ENCODE measurements at places on chromosomes 1 and 21. TPM values are rescaled to one million over a fixed set of nuclear protein-coding genes. Genes with fewer than 3 reads are reported as not detected.

DNA sequence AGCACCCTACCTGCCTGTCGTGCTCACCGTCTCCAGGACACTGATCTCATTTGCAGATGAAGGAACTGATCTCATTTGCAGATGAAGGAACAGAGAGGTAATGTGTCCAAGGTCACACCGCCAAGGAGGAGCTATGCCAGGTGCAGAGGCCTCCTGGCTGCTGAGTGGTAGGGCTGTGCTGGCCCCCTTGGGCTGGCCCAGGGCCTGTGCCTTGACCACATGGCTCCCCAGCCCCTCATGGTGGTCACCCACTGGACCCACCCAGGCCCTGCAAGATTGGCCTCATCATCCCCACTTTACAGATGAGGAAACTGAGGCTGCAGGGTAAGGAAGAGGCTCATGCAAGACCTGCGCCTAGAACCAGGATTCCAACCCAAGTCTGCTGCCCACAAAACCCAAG, 628.3 kb downstream of the MATN1 start:
- DNase-seq: no peak

DNA sequence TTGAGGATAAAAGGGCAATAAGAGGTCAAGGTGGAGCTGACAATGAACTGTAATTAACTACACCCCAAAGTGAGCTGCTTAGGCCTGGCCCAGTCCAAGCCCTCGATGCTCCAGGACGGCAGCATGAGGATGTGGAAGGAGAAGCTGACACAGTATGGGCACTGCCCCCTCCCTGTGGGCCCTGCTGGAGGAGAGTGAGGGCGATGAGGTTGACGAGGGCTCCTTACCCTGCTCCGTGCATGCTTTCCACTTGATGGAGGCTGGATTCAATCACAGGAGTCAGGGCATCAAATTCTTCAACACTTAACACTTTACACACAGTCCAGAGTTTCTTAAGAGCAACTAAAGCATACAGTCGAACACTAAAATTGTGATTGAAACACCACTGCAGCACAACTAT, 32.4 kb downstream of the COA6 start:
- no peak for DNase-seq

- DNase-seq: no peak
These were observed 137.4 kb upstream of the VAMP3 start for GRCh38 chr1:7633506-7634245.

Gene NCAM2
- 17.0 TPM for total RNA-seq
